Central memory CD8-positive, alpha-beta T cell (primary cell): ENCODE measurements at places on chromosomes 5 and 9.

- H3K4me3 ChIP-seq: no peak overlapping the region
- H3K4me1 ChIP-seq: no peaks in the 10 kb centered on the region
- no peaks in the 10 kb centered on the region for H3K27me3 ChIP-seq
- no peak overlapping the region for H3K27ac ChIP-seq
Observed at GRCh38 chr9:8206720-8207119, 407.1 kb upstream of the DMAC1 start.

DNA sequence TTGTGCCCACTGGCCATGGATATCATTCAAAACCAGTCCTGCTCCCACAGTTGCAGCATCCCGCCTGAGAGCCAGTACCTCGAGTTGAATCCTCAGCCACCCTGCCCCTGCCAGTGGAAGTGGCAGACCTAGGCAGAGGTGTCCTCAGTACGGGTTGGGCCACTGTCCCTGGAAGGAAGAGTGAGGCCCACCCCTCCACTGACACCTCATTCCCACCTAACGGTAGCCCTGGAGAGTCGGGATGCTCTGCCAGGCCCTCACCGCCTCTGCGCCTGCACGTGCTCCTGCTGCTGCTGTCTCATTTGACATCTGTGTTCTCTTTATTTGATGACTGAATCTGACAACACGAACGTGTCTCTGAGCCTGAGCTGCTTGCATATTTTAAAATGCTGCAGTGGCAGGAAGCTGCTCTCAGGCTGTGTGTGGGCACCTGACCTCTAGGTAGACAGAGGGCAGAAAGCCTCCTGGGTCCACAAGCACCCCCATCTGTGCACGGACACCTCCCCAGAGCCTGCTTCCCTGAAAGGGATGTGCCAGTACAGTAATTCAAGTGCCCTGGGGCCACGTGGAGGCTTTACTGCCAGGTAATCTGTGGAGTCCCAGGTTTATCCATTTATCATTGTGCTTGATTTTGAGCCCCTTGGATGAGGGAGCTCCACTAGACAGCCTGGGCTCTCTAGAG is 194.7 kb downstream of the CACNA1B start:
- no peak for DNase-seq
- H3K4me1 ChIP-seq: no peaks in the 10 kb centered on the region
- H3K4me3 ChIP-seq: no peak overlapping the region
- H3K36me3 ChIP-seq: peaks cover 2% of the 10 kb centered on the region
- H3K27ac ChIP-seq: no peak overlapping the region
- peaks cover 54% of the 10 kb centered on the region for H3K27me3 ChIP-seq

DNA sequence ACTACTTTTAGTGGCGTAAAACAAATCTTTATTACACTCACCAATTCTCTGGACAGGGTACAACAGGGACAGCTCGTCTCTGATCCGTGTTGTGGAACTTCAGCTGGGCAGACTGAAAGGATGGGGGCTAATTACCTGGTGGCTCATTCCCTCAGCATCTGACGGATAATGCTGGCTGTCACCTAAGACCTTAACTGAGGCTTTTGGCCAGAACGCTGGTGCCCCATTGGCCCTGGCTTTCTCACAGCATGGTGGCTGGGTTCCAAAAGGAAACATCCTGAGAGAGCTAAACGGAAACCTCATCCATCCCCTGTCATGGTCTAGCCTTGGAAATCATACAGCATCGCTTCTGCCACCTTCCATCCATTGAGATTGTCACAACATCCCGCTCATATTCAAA is 62.9 kb downstream of the RAI14 start:
- no peaks in the 10 kb centered on the region for H3K36me3 ChIP-seq
- no peak for DNase-seq
- H3K27me3 ChIP-seq: peaks cover 36% of the 10 kb centered on the region
- H3K27ac ChIP-seq: no peak overlapping the region
- H3K4me1 ChIP-seq: no peaks in the 10 kb centered on the region

DNA sequence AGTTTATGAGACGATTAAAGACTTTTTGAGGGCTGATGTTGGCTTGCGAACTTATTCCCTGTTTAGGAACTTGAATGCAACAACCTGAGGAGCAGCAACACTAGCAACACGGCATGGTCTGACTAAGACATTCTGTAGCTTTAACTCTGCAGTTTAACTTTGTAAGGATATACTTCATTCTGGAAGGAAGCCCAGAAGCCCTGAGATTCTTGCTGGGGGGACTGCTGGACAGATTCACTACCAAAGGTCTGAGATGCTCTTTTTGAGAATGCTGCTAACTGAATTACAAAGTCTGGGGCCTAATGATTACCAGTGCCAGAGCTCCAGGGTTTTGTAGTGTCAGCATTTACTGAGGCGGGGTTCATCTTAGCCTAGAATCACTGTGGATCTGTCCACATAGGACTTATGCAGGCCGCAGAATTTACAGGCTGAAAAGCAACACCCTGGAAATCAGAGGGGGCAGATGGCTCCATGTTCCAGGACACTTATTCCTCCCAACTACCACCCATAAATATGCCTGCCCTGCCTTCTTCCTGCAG is 537.1 kb upstream of the CDH18 start:
- H3K36me3 ChIP-seq: no peaks in the 10 kb centered on the region
- H3K4me3 ChIP-seq: no peak overlapping the region
- no peaks in the 10 kb centered on the region for H3K4me1 ChIP-seq
- H3K27me3 ChIP-seq: no peaks in the 10 kb centered on the region
- H3K27ac ChIP-seq: no peak overlapping the region
- no peak for DNase-seq

- peaks cover 29% of the 10 kb centered on the region for H3K4me1 ChIP-seq
- H3K27ac ChIP-seq: no peak overlapping the region
- H3K4me3 ChIP-seq: no peak overlapping the region
- no peaks in the 10 kb centered on the region for H3K27me3 ChIP-seq
- H3K36me3 ChIP-seq: no peaks in the 10 kb centered on the region
Observed at GRCh38 chr5:107531308-107531707, 139.4 kb downstream of the EFNA5 start.

- no peaks in the 10 kb centered on the region for H3K36me3 ChIP-seq
- H3K4me1 ChIP-seq: no peaks in the 10 kb centered on the region
- H3K4me3 ChIP-seq: no peak overlapping the region
- H3K27ac ChIP-seq: no peak overlapping the region
- peaks cover 50% of the 10 kb centered on the region for H3K27me3 ChIP-seq
Observed at GRCh38 chr9:135000647-135001245, 83.0 kb upstream of the FCN1 start.

DNA sequence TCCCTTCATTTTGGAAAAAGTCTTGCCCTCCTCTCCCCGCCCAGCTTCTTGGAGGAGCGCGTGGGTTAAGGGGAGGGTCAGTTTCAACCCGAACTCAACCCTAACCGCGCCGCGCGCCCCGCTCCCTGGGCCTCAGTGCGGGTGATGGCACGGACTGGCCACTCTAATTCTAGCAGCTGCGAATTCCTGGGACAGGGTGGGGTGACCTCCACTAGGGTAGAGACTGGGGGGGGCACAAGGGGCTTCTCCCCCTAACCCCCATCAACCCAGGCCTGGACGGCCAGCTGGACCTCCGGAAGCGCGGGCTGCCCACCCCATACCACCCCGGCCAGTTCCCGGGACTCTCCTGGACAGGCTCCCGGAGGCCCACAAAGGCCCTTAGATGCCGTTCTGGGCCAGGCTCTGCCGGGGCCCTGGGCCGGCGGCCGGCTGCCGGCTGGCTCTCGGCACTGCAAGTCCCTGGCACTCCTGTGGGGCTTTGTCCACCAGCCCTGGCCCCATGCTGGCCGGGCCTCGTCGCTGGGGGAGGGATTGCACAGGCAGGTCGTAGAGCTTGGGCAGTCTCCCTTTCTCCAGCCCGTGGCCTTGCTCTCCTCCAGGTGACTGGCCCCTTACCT is 7.2 kb upstream of the PSD2 start:
- H3K4me3 ChIP-seq: peak overlapping the region; percentile 77
- no peaks in the 10 kb centered on the region for H3K36me3 ChIP-seq
- DNase-seq: no peak
- no peaks in the 10 kb centered on the region for H3K4me1 ChIP-seq
- H3K27ac ChIP-seq: no peak overlapping the region
- H3K27me3 ChIP-seq: peaks cover 47% of the 10 kb centered on the region

DNA sequence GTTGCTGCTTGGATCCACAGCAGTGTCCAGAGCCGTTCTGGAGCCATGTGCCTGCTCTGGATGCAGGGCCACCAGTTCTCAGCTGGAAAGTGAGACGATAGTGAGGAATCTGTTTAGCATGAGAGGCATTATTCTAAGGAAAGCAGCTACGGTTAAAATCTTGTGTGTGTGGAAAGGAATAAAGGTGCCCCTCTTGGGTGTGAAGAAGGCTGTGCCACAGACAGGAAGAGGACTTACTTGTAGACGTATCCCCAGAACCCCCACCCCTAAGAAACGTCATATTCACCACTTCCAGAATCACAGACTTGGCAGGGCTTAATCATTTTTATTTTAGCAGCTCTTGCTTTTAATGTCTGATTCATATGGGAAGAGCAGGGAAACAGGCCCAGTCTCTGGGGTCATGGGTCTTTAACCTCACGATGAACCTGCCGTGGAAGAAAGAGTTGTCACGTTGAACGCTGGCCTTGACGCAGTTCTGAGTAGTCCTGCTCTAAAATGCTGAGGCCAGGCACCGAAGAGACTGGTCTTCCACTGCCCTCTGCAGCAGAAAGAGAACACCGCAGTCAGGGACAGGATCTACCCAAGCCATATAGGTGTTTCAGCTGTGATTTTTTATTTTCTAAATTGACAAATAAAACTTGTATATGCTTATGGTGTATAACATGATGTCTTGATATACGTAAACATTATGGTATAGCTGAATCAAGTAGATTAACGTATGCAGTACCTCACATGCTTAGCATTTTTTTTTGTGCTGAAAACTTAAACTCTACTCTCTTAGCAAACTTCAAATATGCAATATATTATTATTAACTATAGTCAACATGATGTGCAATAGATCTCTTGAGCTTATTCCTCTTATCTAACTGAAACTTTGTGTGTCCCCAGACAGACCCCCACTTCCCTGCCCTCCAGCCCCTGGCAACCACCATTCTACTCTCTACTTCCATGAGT is 38.8 kb downstream of the CARTPT start:
- DNase-seq: no peak
- peak overlapping the region; percentile 20 for H3K4me3 ChIP-seq
- no peaks in the 10 kb centered on the region for H3K36me3 ChIP-seq
- H3K27me3 ChIP-seq: peaks cover 10% of the 10 kb centered on the region
- no peak overlapping the region for H3K27ac ChIP-seq

- H3K27me3 ChIP-seq: no peaks in the 10 kb centered on the region
- peak overlapping the region; percentile 96 for H3K27ac ChIP-seq
- H3K4me3 ChIP-seq: peak overlapping the region; percentile 94
- peaks cover 7% of the 10 kb centered on the region for H3K36me3 ChIP-seq
Observed at GRCh38 chr9:120713257-120714087, 798 bp downstream of the MEGF9 start.

- no peaks in the 10 kb centered on the region for H3K4me1 ChIP-seq
- no peak for DNase-seq
- peaks cover 3% of the 10 kb centered on the region for H3K27me3 ChIP-seq
- H3K36me3 ChIP-seq: no peaks in the 10 kb centered on the region
- H3K27ac ChIP-seq: no peak overlapping the region
Observed at GRCh38 chr5:127040796-127041520, 10.6 kb upstream of the MARCHF3 start.

GRCh38 chr9:112971415-112971814 is 40.6 kb downstream of the ZNF883 start:
- H3K4me3 ChIP-seq: no peak overlapping the region
- no peak overlapping the region for H3K27ac ChIP-seq
- peaks cover 44% of the 10 kb centered on the region for H3K27me3 ChIP-seq
- no peaks in the 10 kb centered on the region for H3K4me1 ChIP-seq
- no peak for DNase-seq

DNA sequence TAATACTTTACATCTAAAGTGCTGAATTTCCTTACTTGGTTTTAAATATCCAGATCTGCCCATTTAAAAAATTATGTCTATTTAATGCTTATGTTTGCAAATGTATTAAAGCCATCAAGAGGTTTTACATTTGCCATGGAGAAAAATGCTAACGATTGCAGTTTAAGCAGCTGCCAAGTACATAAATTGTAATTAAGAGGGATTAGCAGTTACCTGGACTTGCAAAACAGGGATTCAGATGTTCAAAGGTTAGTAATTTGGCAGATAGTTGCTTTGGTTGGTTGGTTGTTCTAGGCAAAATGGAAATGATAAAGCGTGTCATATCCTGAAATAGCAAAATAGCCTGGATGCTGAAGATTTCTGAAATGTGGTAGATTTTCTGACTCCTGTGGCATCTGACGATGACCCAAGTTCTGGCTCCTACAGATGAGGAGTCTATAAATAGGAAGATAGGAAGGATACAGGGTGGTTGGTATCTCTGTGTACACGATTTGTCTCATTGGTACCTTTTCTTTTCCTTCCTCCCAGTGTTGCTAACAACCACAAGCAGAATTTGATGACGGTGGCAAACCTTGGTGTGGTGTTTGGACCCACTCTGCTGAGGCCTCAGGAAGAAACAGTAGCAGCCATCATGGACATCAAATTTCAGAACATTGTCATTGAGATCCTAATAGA is 282.9 kb downstream of the NR3C1 start:
- H3K4me1 ChIP-seq: peaks cover 56% of the 10 kb centered on the region
- no peak for DNase-seq
- no peak overlapping the region for H3K27ac ChIP-seq
- peak overlapping the region; percentile 31 for H3K4me3 ChIP-seq

DNA sequence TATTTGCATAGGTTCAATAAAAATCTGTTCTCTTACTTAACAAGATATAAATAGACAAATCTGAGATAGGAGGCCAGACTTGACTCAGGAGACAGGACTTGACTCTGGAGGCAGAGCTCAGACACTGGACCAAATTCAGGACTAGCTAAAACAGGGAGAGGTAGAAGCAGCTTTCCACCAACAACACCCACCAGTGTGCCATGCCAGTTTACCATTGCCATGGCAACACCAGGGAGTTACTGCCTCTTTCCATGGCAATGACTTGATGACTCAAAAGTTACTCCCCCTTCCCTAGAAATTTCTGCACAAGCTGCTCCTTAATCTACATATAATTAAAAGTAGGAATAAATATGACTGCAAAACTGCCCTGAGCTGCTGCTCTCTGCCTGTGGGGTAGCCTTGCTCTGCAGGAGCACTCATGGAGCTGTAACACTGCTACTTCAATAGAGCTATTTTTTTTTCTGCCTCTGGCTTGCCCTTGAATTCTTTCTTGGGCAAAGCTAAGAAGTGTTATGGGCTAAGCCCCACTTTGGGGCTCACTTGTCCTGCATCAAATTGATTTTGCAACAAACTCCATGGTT is 473.0 kb downstream of the PLK2 start:
- no peak overlapping the region for H3K4me3 ChIP-seq
- H3K27me3 ChIP-seq: no peaks in the 10 kb centered on the region
- DNase-seq: no peak
- no peaks in the 10 kb centered on the region for H3K4me1 ChIP-seq
- H3K27ac ChIP-seq: no peak overlapping the region

GRCh38 chr9:22379272-22379671 is 67.4 kb upstream of the DMRTA1 start:
- DNase-seq: no peak
- H3K4me3 ChIP-seq: no peak overlapping the region
- H3K4me1 ChIP-seq: no peaks in the 10 kb centered on the region
- no peaks in the 10 kb centered on the region for H3K36me3 ChIP-seq
